ENCODE measurements at places on chromosomes 1 and 21.

GRCh38 chr1:164495905-164496304, 63.1 kb upstream of the PBX1 start:
- DNase-seq: no peak

DNA sequence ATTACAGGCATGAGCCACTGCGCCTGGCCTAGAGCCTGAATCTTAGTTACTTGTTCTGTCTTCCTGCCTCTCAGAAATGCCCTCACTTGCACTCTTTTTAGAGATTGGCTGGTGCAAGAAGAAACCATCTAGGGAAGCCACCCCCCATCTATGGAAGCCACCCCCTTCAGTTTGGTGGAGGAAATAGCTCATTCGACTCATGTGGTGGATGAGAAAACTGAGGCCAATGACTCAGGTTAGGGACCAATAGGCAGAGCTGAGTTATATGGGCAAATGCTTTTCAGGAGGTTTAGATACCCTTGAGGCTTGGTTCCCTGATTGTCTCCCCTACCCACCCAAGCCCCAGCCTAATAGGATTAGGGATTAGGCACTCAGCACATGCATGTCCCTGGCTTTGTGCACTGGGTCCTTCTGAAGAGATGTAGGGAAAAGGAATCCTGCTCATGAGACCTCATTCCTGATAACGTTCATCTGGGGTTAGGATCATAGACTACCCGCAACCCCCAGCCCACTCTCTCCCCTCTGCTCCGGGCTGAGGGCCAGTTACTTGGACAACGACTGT, 77.1 kb downstream of the PAX7 start:
- no peak for DNase-seq

DNA sequence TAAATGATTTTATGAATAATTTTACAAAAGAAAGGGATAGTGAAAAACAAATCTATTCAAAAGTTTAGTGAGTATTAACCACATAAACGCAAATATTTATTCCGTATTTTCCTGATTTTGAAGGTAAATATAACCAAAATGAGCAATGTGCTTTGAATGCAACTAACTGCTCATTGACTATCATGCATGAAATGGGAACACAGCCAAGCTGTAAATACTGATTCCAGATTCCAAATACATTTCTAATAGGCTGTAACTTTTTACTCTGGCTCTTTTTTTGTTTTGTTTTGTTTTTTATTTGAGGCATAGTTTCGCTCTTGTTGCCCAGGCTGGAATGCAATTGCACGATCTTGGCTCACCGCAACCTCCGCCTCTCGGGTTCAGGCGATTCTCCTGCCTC, 41.8 kb downstream of the SELENOF start:
- DNase-seq: no peak

GRCh38 chr21:17513214-17514123, 626 bp downstream of the CXADR start:
- no peak for DNase-seq

GRCh38 chr1:90351019-90351418, 356.1 kb downstream of the ZNF326 start:
- no peak for DNase-seq
